Activated B cell treated with CpG ODN at 0.5 μM for 24 hours (primary cell): ENCODE measurements at places on chromosomes 16 and 17. TPM values are rescaled to one million over a fixed set of nuclear protein-coding genes. Genes with fewer than 3 reads are reported as not detected.

DNA sequence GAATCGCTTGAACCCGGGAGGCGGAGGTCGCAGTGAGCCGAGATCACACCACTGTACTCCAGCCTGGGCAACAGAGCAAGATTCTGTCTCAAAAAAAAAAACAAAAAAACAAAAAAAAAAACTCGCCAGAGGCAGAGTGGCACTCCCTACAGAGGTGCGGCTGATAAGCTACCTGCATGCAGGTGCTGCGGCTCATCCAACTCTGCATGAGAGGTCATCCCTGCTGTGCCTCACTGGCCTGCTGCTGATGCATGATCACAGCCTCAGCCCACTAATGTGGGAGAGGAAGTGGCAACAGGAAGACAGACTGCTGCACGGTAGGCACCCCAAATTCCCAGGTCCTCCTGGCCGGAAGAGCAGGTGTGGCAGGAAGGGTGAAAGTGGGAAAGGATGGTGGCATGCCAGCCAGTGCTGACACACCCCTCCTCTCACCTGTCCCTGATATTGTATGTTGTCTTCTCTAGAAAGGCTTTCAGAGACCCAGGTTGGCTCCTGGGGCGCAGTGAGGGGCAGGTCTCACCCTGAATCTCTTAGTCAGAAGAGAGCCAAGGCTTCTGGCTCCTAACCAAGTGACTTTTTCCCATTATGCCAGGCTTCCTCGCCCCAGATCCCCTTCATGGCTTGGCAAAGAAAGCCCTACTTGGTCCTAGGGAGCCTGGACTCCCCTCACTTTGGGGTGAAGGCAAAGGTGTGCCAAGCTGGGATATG lies 11.8 kb downstream of the NXPH3 start:
- no peak overlapping the region for H3K27ac ChIP-seq
- H3K4me3 ChIP-seq, result no peak overlapping the region
- no peaks in the 10 kb centered on the region for H3K27me3 ChIP-seq
- no peak for DNase-seq

The SRL gene
- not detected in 2 replicates for total RNA-seq

- peaks cover 28% of the 10 kb centered on the region for H3K4me1 ChIP-seq
- H3K36me3 ChIP-seq, result peaks cover 1% of the 10 kb centered on the region
- H3K27me3 ChIP-seq, result peaks cover 7% of the 10 kb centered on the region
- peak overlapping the region; percentile 66 for H3K4me3 ChIP-seq
- H3K27ac ChIP-seq, result no peak overlapping the region
These were observed 744 bp upstream of the METRNL start for GRCh38 chr17:83078378-83079351.

DNA sequence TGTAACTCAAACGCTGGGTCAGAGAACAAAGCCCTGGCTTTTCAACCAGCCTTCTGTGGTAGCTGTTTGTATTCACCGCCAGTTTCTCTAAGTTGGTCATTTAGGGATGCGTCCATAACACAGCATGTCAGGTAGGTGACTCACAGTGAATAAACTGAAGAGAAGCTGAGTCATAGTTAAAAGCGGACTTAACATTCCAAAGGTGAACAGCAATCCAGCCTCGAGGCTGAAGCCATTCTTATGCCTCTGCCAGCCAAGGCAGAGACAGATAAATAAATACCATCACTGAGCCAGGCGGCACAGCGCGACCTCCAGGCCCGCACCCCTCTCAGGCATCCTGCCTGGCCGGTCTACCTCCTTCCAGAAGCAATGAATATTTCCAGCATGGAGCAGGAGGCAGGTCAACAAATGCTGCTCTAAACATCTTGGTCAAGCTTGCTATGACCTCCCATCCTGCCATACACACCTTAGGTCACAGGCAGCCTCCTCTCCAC lies 12.4 kb upstream of the CACNG4 start:
- no peak for DNase-seq
- no peak overlapping the region for H3K4me3 ChIP-seq

The SLC16A3 gene
- 24.6 and 26.5 TPM in 2 replicates for total RNA-seq

The TBC1D3I gene
- 1.5 and 4.4 TPM in 2 replicates for total RNA-seq

The GDPD3 gene
- total RNA-seq, result 4.9 and 6.1 TPM in 2 replicates

DNA sequence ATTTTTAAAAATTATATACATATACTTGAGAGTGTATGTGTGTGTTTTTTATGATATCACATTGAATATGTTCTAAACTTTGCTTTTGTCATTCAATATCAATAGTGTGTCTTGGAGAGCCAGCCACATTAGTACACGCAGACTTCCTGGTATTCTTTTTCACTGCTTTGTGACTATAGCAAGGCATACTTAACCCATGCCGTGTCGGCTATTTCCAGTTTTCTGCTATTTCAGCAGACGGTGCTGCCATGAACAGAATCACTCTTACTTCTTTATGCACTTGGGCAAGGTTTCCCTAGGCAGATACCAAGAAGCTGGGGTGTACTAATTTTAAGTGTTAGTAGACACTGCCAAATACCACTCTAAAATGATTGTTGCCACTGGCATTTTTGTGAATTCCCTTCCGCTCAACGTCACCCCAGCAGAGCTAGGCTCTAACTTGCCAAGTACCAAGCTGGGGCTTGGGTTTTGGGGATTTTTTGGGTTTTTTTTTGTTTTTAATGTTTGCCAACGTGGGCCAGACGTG lies 134.9 kb downstream of the SOCS1 start:
- peaks cover 79% of the 10 kb centered on the region for H3K36me3 ChIP-seq
- no peaks in the 10 kb centered on the region for H3K27me3 ChIP-seq
- peaks cover 10% of the 10 kb centered on the region for H3K4me1 ChIP-seq
- no peak for DNase-seq

GRCh38 chr16:65934443-65934842 lies 432.0 kb upstream of the CDH5 start:
- no peaks in the 10 kb centered on the region for H3K4me1 ChIP-seq
- H3K27me3 ChIP-seq, result no peaks in the 10 kb centered on the region
- H3K36me3 ChIP-seq, result no peaks in the 10 kb centered on the region

DNA sequence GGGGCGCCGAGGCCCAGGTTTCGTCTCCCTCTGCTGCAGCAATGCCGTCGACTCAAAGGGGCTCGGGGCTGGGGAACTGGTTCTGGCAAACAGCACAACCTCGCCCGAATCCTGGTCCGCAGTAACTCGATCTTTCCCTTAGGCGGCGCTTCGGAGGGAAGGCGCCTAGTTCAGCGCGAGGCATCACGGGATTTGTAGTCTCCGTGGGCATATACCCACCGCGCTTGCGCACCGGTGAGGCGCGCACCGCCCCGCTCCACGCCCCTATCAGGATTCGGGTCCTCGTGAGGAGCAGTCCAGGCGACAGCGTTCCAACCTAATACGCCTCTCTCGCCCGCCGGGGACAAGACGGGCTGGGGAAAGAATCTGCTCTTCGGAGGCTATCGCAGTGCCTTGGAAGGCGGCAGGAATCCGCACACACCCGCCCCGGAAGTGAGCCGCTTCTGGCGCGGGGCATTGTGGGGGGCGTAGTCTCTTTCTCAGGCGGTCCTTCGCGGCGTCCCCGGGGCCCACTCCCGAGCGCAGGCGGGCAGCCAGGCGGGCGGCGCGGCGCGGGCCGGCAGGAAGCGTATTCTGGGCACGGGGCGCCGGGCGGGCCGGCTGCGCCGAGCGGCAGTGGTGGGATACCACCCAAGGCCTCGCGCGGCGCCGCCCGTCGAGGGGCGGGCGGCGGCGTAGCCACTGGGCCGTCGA lies at the start of gene THAP11:
Gene THAP11 (plus strand): TSS at position 505 of the 693 bp plus-strand sequence. CDS start 235 bp downstream, outside the sequence.
- H3K27me3 ChIP-seq, result no peaks in the 10 kb centered on the region
- peaks cover 43% of the 10 kb centered on the region for H3K4me1 ChIP-seq
- H3K36me3 ChIP-seq, result peaks cover 4% of the 10 kb centered on the region
- DNase-seq, result peak; percentile 95

The MPP2 gene
- not detected in 2 replicates for total RNA-seq

GRCh38 chr17:68497885-68498319 lies 14.3 kb upstream of the PRKAR1A start:
- H3K27ac ChIP-seq, result peak overlapping the region; percentile 90
- H3K36me3 ChIP-seq, result no peaks in the 10 kb centered on the region
- DNase-seq, result no peak
- no peaks in the 10 kb centered on the region for H3K27me3 ChIP-seq
- peaks cover 41% of the 10 kb centered on the region for H3K4me1 ChIP-seq
- peak overlapping the region; percentile 62 for H3K4me3 ChIP-seq

The PRSS21 gene
- 2.4 and 3.2 TPM in 2 replicates for total RNA-seq

GRCh38 chr17:56943505-56944125 lies 17.2 kb downstream of the COIL start:
- H3K27ac ChIP-seq, result no peak overlapping the region
- H3K27me3 ChIP-seq, result no peaks in the 10 kb centered on the region

The SOST gene
- not detected in 2 replicates for total RNA-seq

The PLA2G10 gene
- total RNA-seq, result not detected in 2 replicates

DNA sequence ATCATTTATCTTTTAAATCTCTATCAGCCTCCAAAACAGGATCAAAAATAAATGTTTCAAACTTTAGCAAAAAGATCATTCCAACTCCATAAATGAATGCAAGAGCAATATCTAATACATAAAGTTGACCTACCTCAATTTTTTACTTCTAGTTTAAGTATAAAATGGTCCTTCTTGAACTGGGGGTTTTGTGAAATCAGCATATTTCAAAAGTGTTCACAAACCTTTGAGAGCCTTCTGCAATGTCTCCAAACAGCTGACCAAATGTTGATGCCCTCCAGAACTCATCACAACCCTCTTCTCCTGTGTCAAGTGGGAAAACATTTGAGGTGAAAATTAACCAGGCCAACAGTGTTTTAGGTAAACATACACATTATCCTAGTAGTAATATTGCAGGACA lies 7.7 kb downstream of the MED1 start:
- peaks cover 5% of the 10 kb centered on the region for H3K4me1 ChIP-seq
- no peaks in the 10 kb centered on the region for H3K27me3 ChIP-seq
- H3K27ac ChIP-seq, result no peak overlapping the region
- DNase-seq, result no peak
- no peak overlapping the region for H3K4me3 ChIP-seq
- peaks cover 83% of the 10 kb centered on the region for H3K36me3 ChIP-seq

The CX3CL1 gene
- total RNA-seq, result 0.27 and 0.31 TPM in 2 replicates

DNA sequence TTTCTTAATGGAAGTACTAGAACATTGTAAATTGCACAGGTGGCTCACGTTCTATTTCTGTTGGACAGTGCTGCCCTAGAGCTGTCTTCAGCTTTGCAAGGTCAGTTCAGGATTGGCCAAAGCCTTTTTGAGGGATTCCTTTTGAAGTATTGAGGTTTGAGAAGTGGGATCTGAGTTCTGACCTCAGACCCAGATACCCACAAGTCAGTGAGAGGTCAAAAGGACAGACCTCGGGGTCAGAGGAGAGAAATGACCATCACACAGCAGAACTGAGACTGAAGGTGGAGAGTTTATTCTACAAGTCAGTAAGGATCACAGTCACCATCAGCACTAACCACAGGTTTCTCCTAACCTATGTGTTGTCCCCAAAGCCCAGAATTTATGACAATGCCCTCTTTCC lies 1.7 kb downstream of the ACSM5 start:
- no peak for DNase-seq
- H3K4me1 ChIP-seq, result peaks cover 10% of the 10 kb centered on the region
- peaks cover 3% of the 10 kb centered on the region for H3K27me3 ChIP-seq
- H3K36me3 ChIP-seq, result no peaks in the 10 kb centered on the region
- H3K27ac ChIP-seq, result no peak overlapping the region

The SYT17 gene
- total RNA-seq, result 21.2 and 25.4 TPM in 2 replicates

DNA sequence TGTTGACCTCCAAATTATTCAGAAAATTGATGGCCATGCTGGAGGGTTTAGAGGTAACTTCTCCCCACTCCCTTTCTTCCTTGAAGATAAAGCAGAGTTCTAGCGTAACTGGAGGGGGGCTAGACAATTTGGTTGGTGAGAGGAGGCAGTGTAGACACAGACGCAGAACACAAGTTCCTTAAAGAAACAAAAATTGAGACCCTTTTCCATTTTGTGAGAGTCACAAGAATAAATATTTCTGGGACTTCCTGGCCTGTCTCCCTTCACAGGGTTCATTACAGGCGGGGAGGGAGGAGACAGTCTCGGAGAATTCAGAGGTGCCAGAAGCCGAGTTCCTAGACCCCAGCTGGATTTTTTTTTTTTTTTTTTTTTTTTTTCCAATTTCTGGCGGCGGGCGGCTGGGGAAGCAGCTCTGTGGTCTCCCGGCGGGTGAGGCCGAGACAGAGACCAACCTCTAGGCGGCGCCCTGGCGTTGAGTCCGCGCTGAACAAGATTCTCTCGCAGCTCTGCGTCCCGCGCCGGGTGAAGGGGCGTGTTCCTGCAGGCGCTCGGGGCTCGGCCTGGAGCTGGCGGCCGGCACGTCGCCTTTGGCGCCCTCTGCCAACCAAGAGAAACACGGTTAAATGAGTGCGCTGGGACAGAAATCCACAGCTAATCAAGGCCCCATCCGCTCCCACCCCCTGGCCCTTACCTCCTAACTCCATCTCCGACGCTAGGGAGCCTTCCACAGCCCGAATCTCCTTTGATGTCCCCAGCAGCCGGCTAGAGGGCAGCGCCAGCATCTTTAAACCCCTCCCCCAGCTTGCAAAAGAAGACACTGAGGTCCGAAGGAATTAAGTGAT lies 10.2 kb upstream of the HOXB9 start:
- H3K4me3 ChIP-seq, result no peak overlapping the region
- H3K27ac ChIP-seq, result no peak overlapping the region
- peaks cover 82% of the 10 kb centered on the region for H3K27me3 ChIP-seq

The KRT35 gene
- total RNA-seq, result not detected in 2 replicates

DNA sequence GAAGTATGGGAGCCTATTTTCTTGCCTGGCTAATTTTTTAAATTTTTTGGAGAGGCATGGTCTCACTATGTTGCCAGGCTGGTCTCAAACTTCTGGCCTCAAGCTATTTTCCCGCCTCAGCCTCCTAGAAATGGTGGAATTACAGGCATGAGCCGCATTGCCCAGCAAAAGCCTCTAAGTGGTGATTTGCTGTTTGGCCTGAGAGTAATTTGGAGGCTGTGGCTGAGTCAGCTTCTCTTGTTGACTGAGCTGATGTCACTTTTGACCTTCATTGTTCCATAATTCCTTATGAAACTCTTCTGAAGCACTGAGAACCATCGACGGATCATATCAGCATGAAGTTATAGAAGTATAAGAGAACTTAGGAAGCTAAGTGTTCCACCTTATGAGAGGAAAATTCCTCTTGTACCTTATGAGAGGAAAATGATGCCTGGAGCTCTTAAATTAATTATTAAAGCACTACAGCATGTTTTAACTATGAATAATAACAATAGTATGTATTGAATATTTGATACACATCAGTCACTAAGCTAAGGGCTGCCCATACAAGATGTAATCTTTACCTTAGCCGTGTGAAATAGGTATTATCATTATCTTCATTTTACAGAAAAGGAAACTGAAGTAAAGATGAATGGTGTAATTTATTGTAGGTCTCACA lies 220.8 kb upstream of the MON1B start:
- no peaks in the 10 kb centered on the region for H3K27me3 ChIP-seq
- no peak for DNase-seq
- no peaks in the 10 kb centered on the region for H3K4me1 ChIP-seq
- H3K27ac ChIP-seq, result no peak overlapping the region
- H3K36me3 ChIP-seq, result no peaks in the 10 kb centered on the region

GRCh38 chr16:73016488-73016830 lies 31.5 kb downstream of the ZFHX3 start:
- peak overlapping the region; percentile 27 for H3K27ac ChIP-seq
- DNase-seq, result no peak
- H3K4me3 ChIP-seq, result peak overlapping the region; percentile 11
- no peaks in the 10 kb centered on the region for H3K36me3 ChIP-seq

GRCh38 chr17:28174352-28175046 lies 132.0 kb downstream of the NLK start:
- H3K4me1 ChIP-seq, result peaks cover 12% of the 10 kb centered on the region
- peaks cover 44% of the 10 kb centered on the region for H3K36me3 ChIP-seq
- no peaks in the 10 kb centered on the region for H3K27me3 ChIP-seq
- no peak overlapping the region for H3K27ac ChIP-seq
- no peak for DNase-seq
- H3K4me3 ChIP-seq, result no peak overlapping the region

The LAT gene
- total RNA-seq, result 3.8 and 6.2 TPM in 2 replicates
